ENCODE measurements at places on chromosomes 12 and 14.

DNA sequence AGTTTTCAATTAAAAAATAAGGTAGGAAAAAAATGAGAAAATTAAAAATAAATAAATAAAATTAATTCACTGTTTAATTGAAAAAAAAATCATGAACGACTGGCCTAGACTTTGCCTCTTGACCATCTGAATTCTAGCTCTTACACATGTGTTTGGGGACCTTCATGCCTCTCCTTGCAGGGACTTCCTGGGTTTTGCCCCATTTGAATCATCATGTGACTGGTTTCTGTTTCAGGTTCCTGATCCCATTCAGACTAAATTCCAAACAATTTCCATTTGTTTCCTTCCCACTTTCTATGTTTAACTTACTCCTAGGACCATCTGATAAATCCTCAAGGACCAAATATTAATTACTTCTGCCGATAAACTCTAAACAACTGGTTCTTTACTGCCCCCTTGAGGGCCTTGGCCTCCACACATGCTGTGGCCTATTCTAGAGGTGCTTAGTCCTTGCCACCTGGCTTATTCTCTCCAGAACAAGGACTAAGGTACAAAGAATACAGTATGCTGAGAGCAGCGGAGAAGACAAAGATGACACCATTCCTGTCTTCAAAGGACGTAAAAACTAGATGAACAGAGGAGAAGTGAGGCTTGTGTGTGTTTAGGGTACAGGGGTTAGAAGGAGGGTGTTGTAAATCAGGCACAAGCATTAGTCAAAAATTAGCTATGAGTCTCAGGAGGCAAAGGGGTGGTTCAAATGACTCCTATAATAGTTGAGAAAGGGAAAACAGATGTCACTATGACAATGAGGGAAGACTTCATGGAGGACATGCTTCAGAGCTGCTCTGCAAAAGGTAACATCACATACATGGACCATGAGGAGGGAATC, 125.8 kb upstream of the AVPR1A start:
- DNase-seq: no peak

DNA sequence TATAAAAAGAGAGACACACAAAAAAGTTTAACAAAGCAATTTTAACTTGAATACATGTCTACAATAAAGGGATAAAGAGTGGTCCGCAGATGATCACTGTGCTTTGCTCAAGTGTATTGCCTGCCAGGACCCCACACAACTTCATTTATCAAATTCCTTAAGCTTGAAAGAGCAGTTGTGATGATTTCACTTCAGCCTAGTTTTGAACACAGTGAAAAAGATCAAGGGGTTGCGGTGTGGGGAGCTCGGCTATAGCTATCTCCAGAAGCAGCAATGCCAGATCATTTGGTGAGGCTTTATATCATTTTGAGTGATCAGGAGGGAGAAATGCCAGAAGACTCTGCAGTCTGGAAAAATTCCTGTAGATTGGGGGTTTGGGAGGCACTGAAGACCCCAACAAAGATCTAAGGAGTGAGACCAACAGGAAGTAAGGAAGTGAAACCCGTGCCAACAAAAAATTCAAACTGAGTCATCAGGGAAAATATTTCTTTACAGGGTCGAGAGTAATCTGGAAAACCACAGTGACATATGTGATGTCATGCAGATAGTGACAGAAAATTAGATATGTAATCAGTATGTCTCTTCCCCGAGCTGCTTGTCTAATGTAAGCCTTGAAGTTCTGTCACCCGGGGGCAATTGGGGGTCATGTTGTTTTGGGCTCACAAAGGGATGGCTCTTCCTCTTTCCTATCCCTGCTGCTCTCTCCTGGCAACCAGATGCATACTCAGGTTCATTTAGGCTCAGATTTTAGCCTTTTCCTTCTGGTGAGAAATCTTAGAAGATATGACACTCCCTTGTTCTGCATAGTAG, 221.8 kb downstream of the MSRB3 start:
- DNase-seq: no peak

GRCh38 chr12:108804271-108804953, 53.0 kb downstream of the SSH1 start:
- DNase-seq: no peak

GRCh38 chr12:87618199-87618598, 411.0 kb downstream of the C12orf50 start:
- no peak for DNase-seq

DNA sequence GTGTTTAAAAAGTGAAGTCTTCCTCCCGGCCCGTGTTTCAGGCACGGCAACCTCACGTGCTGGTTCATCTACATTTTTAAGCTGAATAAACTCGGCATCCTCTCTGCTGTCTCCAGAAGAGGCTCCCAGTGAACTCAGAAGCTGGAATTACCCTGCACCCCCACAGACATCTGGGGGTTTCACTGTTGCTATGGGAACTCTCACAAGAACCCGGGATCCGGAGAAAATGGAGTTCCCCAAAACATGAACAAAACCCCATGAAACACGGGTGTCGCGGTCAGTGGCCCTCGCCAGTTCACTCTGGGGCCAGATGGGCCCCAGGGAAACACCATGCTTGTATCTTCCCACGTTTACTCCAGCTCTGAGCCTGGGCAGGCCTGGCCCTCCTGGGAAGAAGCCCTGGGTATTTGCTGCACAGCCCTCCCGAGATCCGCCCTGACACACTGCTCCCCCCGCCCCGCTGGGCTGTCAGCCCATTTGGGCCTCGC, 143.7 kb downstream of the PIWIL1 start:
- DNase-seq: no peak

- DNase-seq: no peak
Observed at GRCh38 chr14:101454229-101454628, 107.1 kb upstream of the DIO3 start.

- no peak for DNase-seq
Observed at GRCh38 chr12:52535574-52535973, 15.4 kb upstream of the KRT5 start.

- no peak for DNase-seq
Observed at GRCh38 chr14:99462210-99462609, 18.4 kb downstream of the SETD3 start.
